Glomerular endothelial cell (primary cell): ENCODE measurements at places on chromosomes 1 and 21. TPM values are rescaled to one million over a fixed set of nuclear protein-coding genes. Genes with fewer than 3 reads are reported as not detected.

- DNase-seq: no peak
Observed at GRCh38 chr1:1123581-1124507, 8.0 kb upstream of the C1orf159 start.

The TIE1 gene
- total RNA-seq: 479 and 640 TPM in 2 replicates

DNA sequence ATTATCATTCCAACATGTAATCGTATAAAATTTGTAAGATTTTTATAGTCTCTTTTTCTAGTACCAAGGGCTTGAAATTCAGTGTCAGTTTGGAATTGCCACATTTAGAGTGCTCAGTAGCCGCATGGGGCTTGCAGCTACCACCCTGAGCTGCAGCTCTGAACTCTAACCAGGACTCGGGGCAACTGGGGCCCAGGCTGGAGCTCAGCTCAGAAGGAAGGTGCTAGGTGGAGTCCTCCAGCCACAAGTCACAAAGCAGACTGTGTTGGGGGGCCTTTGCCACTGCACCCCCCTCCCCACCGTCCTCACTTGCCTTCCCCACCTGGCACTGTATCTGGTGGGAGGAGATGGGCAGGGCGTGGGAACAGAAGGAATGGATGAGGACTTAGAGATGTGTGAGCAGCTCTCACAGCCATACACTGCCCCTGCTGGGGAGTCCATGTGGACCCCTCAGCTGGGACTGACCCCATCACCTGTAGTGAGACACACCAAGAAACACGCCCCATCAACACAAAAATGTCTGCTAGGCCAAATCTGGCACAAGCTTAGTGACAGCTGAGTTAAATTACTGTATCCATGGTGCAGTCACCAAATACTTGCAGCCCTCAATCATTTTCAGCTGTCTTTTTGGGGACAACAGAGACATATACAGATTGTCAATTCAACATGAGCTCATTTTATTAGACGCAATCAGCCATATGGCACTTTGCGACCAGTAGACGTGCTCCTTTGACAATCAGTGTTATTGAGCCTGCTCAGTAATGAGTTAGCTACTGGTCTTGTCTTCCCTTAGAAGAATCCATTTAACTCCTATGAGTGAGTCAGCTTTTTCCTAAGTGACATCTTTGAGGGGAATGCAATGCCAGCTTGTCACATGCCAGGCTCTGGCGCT is 241.7 kb upstream of the RAB4A start:
- no peak for DNase-seq

DNA sequence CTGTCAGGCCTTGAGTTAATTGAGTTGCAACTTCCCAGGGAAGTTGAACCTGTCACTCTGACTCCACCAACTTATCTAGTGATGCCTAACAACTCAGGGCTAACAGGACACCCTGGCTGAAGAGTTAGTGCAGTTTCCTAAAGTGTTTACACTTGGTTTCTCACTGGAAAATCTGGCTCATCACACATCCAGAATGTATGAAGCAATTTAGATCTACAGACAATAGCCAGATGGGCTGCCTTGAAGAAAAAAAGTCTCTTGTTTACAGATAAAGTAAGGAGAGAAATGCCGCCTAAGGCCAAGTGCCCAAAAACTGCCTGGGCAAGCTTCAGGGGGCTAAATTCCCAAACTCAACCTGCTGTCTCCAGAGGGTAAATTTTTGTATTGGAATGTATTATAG is 446.3 kb upstream of the NCAM2 start:
- no peak for DNase-seq
